SK-N-MC (cell line): ENCODE measurements at places on chromosomes 1 and 21.

GRCh38 chr1:111648806-111649205, 29.2 kb downstream of the RAP1A start:
- DNase-seq = no peak

DNA sequence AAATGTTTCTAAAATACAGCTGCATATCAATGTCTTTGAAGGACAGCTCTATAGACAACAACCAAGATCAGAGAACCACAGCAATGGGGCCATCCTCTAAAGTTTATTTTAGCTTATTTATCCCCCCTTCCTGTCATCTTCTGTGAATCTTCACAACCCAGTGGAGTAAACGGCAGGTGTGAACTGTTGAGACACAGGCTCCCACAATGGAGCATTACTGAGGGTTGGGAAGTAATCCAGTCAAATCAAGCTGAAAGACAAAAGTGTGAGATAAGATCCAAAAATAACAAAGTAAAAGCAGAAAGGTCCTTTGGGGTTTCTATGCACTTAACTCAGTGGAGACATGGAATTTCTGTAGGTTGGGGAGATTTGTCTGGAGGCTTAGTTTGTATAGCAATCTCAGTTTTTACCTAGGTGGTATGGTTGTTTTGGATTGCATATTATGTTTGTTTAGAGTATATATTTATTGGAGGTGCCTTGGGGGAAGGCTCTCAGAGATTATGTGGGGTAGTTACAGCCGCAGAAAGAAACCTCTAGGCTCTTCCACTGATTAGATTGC, 286.9 kb upstream of the ADGRL2 start:
- DNase-seq = no peak

DNA sequence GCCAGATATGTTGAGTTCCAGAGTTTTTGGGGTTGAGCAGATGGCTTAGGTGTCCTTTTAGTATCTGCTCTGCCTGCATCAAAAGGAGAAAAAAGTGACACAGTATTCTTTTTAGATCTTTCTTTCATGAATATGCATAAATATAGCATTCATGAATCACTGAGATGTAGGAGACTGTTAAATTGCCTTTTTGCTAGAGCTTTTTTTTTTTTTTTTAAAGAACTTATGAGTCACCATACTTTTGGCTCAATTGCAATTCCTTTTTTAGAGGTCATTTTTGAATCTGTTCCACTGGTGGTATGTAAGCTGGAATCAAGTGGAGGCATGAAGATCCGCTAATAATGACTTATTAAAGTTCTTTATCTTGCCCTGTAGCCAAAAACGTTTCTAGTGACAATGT, 480.9 kb upstream of the ZRANB2 start:
- no peak for DNase-seq

DNA sequence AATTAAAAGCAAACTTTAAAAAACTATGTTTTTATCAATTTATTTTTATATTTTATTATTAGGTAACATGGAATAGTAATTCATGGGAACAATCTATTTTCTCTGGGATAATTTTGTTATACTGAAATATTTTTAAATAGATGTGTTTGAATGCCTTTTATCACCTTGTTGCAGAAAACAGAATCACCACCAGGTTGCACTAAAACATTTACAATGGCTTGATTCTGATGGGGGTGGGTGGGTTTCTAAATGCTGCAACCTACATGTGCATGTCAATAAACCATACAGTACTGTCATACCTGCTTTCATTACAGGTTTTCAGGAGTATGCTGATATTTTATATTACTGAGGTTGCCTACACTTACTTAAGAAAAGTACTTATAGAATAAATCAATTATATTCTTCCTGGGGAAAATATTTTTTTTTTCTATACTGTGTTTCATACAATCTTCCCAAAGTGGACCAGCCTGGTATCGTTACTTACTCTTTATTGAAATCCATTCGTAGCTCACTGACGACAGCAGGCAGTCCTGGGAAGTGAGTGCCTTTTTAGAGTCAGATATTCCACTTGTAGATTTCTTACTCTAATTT, 132.8 kb downstream of the PTPRC start:
- DNase-seq = peak; percentile 86

- DNase-seq = no peak
Measured at GRCh38 chr1:221487781-221488524, 253.9 kb downstream of the DUSP10 start.

- no peak for DNase-seq
Measured at GRCh38 chr1:185681034-185681633, 53.1 kb upstream of the HMCN1 start.

- DNase-seq = no peak
Measured at GRCh38 chr1:213325482-213325881, 274.4 kb downstream of the RPS6KC1 start.

DNA sequence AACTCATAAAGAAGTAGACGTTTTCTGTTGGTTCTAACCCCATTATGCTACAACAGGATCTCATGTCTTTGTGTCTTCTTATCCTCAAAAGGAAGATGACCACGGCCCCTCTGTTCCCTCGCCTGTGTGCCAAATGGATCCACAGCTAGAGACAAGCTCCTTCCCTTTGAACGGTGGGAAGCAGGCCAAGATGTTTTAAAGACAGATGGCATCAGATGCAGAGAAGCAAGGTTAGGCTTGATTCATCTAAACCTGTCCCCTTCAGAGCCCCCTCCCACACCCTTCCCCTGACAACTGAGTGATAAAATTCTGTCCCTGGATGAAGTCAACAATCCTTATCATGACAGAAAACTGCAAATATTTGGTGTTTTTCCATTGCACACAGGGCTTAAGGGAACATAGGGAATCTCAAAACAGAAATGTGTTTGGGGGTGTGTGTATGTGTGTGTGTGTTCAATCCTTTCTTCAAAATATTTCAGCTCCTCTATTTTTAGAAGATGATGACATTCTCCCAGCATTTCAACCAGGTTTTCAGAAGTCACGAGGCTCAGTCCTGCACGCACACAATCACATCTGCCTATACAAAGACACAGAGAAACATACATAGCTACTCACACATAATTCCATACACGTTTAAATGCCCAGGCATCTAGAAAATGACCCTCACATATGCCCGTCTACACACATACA, 27.8 kb upstream of the FMOD start:
- no peak for DNase-seq

- no peak for DNase-seq
Measured at GRCh38 chr1:152884085-152884484, 6.0 kb downstream of the SMCP start.

- peak; percentile 1 for DNase-seq
Measured at GRCh38 chr21:38126666-38127303, 130.0 kb upstream of the KCNJ15 start.

GRCh38 chr21:38927776-38928175, 122.0 kb downstream of the ETS2 start:
- DNase-seq = no peak

DNA sequence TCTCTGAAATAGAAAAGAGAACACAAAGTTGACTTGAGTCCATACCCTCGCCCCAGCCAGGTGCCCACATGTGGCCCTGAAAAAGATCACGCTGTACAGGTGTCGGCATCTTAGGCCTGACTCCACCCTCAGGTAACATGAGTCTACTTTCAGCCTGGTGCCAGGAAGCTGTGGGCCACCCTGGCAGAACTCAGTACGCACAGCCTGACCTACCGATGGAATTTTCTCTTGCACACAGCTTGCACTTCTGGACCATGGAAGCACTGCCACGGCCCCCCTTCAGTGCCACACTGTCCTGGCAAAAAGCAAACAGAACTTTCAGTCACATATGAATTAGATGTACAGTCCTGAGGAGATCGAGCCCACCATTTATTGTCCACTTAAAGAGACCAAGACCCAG, 2.2 kb downstream of the CZIB start:
- DNase-seq = no peak

- DNase-seq = no peak
Measured at GRCh38 chr1:51863384-51863783, 15.1 kb downstream of the NRDC start.

DNA sequence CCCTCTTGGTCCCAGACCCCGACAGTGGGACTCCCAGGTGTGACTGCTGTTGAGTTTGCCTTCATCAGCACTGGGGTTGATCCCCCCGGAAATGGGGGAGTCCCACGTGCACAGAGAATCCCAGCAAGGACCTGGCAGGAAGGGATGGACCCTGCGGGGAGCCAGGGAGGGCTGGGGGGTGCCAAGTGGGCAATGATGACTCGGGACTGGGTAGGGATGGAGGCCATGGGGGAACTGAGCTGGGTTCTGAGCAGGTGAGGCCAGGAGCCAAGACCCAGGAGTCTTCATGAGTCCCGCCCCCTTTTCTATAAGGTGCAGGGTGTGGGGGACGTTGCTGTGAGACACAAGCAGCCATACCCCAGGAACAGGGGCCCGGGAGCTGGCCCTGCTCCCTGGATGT, 103.8 kb downstream of the CRYAA start:
- DNase-seq = no peak

- DNase-seq = no peak
Measured at GRCh38 chr21:45906859-45907258, 74.7 kb upstream of the COL6A1 start.

DNA sequence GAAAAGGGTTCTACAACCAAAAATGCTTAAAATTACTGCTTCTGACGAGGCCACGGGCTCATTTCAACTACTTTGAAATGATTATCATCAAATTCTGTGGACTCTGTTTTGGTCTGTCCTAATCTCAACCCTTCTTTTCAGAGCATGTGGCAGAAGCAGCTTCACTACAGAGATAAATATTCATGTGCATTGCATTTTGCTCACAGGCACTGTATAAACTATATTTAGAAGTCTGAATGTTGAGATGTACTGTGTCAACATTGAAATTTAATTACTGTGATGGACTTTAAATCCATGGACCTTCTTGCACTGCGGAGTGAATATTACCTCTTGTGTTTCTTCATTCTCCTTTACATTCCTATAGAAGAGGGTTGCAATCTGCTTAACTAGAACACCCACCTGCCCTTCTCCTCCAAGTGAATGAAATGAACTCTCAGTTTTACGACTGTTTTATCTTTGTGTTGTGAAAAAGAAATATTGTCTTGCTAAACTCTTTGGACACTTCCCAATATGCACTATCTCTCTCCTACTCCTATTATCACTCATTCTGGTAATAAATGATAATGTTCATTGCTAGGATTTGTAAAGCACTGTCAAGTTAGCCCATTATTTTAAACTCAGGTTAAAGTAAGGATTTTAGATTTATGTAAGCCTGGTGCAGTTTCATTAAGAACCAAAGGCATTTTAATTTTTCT, 281.2 kb upstream of the ST6GALNAC5 start:
- DNase-seq = no peak

- no peak for DNase-seq
Measured at GRCh38 chr1:114102136-114102535, 51.5 kb downstream of the SYT6 start.

- DNase-seq = no peak
Measured at GRCh38 chr1:184553845-184554244, 167.0 kb downstream of the C1orf21 start.

- DNase-seq = no peak
Measured at GRCh38 chr21:33892853-33893252, 22.8 kb downstream of the ATP5PO start.

DNA sequence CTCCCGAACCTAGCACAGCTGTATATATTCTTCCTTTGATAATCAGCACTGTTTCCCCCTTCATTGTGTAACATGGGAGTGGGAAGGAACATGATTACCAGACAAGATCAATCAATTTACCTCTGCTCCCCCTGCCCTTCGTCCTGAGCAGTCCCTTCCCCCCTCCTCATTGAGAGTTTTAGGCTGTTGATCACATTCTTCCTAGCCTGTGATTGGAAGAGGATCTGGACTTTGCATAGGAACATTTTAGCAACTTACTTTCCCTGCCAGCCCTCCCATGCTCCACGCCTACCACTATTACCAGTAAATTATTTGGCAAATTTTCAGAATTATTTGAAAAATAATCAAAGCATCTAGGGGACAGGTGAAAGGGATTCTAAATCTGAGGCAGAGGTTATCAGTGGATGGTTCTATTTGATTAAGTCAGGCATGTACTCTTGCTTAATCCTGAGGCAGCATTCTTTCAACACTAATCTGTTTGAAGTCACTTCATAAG, 62.7 kb upstream of the ABCD3 start:
- no peak for DNase-seq

- no peak for DNase-seq
Measured at GRCh38 chr1:33918368-33918767, 54.5 kb downstream of the HMGB4 start.

GRCh38 chr1:227917081-227917950, 30.4 kb downstream of the WNT9A start:
- no peak for DNase-seq

DNA sequence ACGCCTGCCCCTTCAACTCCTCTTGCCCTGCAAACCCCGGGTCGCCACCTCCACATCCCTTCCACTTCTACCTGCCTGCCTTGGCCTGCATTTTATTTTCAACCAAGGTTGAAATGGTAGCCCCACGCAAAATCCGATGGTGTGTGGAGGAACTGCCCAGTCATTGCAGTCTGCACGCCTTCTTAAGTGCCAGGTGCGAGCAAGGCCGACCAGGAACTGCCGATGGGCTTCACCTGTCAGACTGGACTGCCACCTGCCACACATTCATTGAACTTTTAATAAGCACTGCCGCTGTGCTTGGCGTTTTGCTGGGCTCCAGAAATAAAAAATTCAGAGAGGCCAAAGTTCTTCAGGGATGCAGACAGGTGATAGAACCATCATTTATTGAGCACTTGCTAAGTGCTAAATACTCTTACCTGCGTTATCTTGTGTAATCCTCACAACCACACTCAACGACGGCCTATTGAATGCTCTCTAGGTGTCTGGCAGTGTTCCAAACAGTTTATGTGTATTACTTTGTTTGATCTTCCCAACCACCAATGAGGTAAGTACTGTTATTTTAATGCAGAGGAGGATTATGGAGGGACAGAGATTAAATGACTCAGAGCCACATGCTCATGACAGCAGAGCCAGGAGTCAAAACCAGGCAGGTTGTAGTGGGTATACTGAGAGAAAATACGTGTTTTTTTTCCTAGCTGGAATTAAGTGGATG, 36.2 kb downstream of the CACHD1 start:
- no peak for DNase-seq

DNA sequence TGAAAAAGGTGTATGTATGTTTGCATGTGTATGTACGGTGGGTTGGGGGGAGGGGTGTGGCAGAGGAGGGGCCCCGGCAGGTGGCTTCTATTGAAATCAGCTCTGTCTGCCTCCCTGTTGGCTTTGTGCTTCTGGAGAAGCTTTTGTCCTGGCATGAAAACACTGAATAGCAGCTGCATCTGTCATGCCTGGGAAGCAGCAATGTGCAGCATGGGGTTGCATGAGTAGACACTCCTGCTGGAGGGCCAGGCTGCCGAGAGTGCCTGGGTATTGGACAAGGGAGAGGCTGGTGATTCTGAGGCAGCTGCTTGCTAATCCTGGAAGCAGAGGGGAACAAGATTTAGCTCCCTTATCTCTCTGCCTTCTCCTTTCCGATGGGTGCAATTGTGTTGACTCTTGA, 20.5 kb downstream of the MAPKAPK2 start:
- no peak for DNase-seq

DNA sequence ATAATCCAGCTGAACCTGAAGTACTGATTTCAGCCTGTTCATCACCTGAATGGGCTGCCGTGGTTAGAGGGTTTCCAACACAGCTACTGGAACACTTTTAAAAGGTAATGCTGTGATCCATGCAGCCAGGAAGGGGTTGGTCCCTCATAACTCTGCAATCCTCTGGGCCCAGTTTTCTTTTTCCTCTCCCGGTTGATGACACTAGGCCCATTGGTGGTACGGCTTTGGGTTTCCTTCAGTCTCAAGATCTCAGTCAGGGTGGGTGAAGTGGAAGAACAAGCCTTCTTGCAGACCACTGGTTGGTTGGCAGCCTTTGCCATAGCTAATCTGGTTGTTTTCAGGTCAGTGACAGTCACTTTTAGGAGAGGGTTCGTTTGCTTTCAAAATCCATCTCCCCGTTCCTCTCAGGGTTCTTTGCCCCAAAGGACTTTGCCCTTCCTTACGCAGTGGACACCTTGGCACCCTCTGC, 502 bp upstream of the SLC35A3 start:
- no peak for DNase-seq

- DNase-seq = peak; percentile 60
Measured at GRCh38 chr1:158149577-158150269, 31.0 kb upstream of the CD1D start.
